DND-41 (cell line): ENCODE measurements at places on chromosomes 4 and X.

GRCh38 chr4:54082168-54082567, 17.8 kb upstream of the CHIC2 start:
- DNase-seq = no peak

DNA sequence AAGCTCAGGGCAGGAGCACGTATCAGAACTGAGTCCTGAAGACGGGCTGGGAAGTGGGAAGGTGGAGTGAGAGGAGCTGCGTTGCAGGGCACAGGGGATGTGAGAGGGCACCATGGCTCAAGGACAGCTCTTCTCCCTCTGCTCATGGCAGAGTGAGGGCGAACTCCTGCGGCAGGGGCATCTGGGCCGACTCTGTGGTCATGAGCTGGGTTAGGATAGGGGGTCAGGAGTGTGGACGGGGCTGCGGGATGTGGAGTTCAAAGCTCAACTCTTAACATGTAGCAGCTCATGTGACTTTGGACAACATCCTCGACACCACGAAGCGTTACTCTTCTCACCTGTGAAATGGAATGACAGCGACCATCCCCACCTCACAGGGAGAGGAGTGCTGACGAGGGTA, 19.4 kb upstream of the SORCS2 start:
- no peak for DNase-seq

GRCh38 chr4:118762155-118762554, 73.8 kb downstream of the SEC24D start:
- no peak for DNase-seq

DNA sequence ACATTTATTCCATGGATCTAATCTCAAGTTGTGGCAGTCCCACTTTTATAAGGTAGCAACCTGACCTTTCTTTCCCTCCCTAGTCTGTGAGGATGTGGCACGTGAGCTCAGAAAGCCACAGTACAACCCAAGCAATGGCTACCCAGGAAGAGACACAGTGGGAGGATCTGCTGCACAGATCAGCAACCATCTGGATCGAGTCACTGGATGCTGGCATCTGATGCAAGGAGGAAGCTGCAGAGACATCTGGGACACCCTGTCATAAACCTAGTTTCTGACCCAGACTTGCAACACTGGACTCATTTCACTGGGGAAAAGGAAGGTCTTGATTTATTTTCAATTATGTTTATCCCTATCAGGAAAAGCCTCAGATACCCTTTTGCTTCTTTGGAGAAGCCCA, 327.1 kb downstream of the PAPSS1 start:
- no peak for DNase-seq

GRCh38 chr4:118087366-118087765, 53.1 kb downstream of the NDST3 start:
- DNase-seq = no peak

DNA sequence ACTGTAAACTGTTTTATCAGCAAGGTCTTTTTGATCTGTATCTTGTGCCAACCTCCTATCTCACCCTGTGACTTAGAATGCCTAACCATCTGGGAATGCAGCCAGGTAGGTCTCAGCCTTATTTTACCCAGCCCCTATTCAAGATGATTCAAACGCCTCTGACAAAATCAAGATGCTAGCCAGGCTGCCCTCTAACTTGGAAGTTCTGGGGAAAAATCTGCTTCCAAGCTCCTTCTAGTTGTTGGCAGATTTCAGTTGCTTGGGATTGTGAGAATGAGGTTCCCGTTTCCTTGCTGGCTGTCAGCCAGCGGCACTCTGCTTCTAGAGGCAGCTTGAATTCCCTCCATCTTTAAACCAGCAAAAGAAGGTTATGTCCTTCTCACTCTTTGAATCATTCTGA, 34.7 kb downstream of the LUZP4 start:
- DNase-seq = no peak

DNA sequence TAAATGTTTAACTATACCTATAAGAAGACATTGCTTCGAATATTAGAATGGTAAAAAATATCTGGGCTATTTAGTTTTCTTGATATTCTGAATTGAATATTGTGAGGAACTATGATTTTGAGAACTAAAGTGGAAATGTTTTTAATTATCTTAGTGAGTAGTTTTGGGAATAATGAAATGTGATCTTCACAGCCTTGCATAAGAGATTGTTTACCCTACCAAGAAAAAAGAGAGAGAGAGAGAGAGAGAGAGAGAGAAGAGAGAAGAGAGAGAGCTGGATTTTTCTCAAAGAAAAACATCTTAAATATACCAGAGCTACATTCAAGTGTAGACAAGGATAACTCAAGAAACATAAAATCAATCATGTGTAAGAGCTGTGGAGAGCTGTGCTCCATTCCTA, 148.7 kb upstream of the MAD2L1 start:
- DNase-seq = no peak

DNA sequence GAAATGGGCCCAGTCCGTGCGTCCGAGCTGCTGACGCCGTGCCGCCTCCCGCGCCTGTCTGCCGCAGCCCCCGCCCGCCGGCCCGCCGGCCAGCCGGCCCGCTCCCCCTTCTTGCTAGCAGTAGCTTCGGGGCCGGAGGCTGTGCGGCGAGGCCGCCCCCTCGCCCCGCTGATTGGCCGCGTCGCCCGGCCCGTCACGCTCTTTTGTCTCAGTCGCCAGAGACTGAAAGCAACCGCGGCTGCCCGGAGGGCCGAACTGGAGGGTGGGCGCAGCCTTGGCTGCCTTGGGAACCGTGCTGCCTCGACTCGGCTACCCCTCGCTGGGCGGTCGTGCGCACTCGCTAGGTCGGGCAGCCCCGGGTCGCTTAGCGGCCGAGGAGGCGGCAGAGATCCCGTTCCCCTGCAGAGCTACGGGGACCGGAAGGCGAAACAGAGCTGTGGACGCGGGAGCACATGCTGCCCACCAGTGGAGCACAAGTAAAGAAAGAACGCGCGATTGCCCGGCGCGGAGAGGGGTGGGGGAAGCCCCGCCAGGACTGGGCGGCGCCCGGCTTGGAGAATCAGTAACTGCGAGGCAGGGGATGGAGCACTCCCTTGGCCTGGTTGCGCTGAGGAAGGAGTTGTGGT, at the start of gene ZCCHC18:
Gene ZCCHC18, plus strand, starts transcription at position 198 of the 626 bp plus-strand sequence. CDS start 1,589 bp downstream, outside the sequence.
- DNase-seq = no peak

DNA sequence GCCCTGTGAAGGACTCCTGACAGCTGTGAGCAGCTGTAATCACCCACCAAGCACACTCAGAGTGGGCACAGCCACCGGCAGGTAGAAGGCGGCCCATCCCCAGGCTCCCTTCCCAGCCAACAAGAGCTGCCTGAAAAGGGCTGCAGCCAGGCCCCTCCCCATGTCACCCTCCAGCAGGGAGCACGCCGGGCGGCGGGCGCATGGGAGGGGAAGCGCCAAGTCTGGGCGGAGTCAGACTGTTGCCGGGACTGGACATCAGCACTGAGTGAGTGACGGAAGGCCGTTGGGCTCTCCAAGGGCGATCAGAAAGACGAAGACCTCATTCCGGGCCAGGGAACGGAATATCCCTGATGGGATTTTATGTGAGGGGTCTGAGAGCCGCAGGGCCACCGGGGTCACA, 82.1 kb downstream of the PPP2R2C start:
- no peak for DNase-seq

- DNase-seq = no peak
Observed at GRCh38 chr4:16759931-16760582, 138.4 kb downstream of the LDB2 start.

DNA sequence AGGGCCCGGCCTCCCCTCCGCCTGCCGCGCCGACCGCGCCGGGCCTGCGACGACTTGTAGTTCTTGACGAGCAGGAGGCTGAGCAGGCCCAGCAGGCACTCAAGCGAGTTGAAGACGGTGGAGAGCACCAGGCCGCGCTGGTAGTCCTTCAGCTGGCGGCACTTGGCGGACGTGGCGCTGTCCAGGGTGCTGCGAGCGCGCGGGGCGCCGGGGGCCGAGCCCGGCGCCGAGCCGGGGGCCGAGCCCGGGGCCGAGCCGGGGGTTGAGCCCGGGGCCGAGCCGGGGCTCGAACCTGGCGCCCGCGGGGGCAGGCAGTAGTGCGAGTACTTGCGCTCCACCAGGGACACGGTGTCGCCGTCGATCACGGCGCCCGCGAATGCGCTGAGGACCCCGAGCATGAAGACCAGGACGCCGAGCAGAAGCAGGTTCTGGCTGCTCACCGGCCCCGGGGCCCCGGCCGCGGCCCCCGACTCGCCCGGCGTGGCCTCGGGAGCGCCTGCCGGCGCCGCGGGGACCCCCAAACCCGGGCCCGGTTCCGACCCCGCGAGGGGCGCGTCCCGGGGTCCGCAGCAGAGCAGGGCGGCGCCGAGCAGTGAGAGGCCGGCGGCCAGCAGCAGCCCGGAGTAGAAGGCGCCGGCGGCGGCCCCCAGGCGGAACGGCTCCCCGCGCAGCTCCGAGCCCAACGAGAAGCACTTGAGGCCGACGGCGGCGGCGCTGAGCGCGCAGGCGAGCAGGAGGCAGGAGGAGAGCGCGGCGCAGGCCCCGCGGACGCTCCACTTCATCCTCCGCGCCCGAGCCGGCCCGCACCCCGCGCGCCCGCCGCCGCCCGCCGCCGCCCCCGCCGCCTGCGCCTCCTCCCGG, 584 bp downstream of the TMEM271 start:
- no peak for DNase-seq

- no peak for DNase-seq
Observed at GRCh38 chr4:128916832-128917231, 107.3 kb downstream of the JADE1 start.

- DNase-seq = no peak
Observed at GRCh38 chr4:147987252-147987651, 255.4 kb downstream of the ARHGAP10 start.

DNA sequence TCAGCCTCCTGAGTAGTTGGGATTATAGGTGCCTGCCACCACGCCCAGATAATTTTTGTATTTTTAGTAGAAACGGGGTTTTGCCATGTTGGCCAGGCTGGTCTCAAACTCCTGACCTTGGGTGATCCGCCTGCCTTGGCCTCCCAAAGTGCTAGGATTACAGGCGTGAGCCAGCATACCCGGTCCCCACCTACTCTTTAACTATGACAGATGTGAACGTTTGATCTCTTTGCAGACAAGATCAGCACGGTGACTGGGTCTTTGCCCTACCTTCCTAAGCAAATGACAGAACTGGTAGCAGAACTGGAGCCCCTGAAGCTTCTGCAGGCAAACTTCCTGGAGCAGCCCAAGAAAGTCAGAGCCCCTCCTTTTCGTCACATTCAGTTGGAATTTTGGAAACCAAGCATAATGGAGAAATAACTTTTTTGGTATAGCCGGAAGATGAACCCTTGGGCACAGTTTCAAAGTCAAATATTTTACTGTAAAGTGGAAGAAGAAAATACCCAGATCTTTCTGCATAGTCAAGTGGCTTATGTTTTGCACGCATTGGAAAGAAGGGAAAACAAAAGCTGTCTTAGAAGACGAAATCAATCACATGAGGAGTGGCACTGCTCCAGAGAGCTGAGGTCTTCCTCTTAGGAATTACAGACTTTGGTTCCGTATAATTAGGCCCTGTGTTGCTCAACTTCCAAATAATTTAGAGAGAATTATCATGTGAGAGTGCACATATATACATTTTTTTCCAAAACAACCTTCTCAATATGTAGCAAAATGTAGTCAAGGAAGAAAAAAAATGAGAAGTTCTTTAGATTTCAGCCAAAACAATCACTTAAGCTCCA, 90.6 kb downstream of the SORBS2 start:
- no peak for DNase-seq

- DNase-seq = no peak
Observed at GRCh38 chr4:121219227-121219626, 55.1 kb upstream of the TNIP3 start.

- DNase-seq = no peak
Observed at GRCh38 chr4:61638591-61638990, 438.5 kb downstream of the ADGRL3 start.
